Adrenal gland (tissue), 19 donors: ENCODE measurements at places on chromosomes 2 and 18.

DNA sequence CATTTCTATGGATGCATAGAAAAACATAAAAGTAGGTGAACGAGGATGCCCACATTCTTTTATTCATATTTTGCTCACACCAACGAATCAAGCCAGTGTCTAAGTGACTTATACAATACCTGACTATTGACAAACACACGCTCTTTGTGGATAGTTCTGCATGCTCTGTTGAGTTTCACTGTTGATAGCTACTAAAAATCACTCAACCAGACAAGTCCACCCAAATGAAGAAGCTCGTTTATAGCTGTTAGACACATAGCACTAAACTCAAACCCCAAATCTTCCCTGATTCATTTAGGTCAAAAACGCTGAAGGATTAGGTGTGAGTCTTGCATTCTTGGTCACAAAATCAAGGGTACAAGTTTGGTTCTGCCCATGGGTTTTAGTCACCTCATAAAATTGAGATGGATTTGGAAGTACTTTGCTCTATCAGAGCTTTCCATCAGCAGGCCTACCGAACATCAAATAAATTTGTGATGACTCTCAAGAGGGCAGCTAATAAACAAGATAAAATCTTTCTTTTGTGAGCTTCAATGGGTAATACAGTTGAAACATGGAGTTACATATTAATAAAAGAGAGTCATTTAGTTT is 92.7 kb upstream of the ETAA1 start:
- no peak for DNase-seq

- DNase-seq, result no peak
These were observed 52.0 kb downstream of the MRPL33 start for GRCh38 chr2:27823569-27823968.

DNA sequence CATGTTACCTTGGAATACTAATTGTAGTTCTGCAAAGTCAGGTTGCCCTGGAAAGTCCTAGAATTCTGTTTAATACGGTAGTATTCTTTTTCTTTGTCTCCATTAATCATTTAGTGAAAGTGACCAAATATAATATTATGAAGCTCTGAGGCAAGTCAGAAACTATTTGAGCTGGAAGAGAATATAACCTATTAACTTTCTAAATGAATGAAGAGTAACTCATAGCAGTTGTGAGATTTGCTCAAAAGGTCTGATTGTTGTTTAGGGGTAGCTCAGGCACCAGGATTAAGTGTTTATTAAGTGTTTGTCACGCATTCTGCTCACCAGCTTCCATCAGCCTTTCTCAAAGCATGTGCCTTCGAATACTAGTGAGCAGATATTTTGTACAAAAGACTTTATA is 46.7 kb upstream of the SERPINE2 start:
- no peak for DNase-seq

- no peak for DNase-seq
These were observed 203.4 kb upstream of the TRIB2 start for GRCh38 chr2:12513339-12513738.
